ENCODE measurements at places on chromosomes 16 and 17. TPM values are rescaled to one million over a fixed set of nuclear protein-coding genes. Genes with fewer than 3 reads are reported as not detected.

Gene KRT33B
- total RNA-seq, result not detected

Gene TLCD3B
- 1.4 TPM for total RNA-seq

Gene TEKT5
- total RNA-seq, result 0.64 TPM

Gene PTGES3L
- 1.5 TPM for total RNA-seq

Gene KRTAP3-2
- total RNA-seq, result not detected

Gene TEX14
- 0.21 TPM for total RNA-seq

Gene TBC1D3E
- total RNA-seq, result not detected

Gene DPEP2
- 1.0 TPM for total RNA-seq

Gene FOXL1
- 3.4 TPM for total RNA-seq

Gene CSH2
- not detected for total RNA-seq

Gene CDH3
- 3.2 TPM for total RNA-seq

Gene TMC5
- total RNA-seq, result 0.69 TPM

Gene MT1X
- 2.3 TPM for total RNA-seq

Gene TRPV2
- total RNA-seq, result 4.8 TPM

Gene TP53TG3F
- total RNA-seq, result not detected

Gene KCNJ12
- 0.56 TPM for total RNA-seq

Gene NPIPB9
- total RNA-seq, result 1.2 TPM

Gene SMIM36
- not detected for total RNA-seq

Gene P2RX5
- total RNA-seq, result 0.36 TPM

Gene SLC47A1
- total RNA-seq, result 6.8 TPM

Gene TAT
- total RNA-seq, result not detected

Gene IL17C
- total RNA-seq, result 0.26 TPM

Gene TERB1
- 0.10 TPM for total RNA-seq

Gene HES7
- total RNA-seq, result 3.3 TPM

Gene TBC1D3K
- total RNA-seq, result not detected

Gene SLC6A2
- not detected for total RNA-seq

Gene PLD6
- 0.21 TPM for total RNA-seq

Gene FBXW10
- not detected for total RNA-seq

Gene ABCA9
- total RNA-seq, result 0.23 TPM

Gene GPR142
- 0.18 TPM for total RNA-seq

Gene CA7
- total RNA-seq, result not detected

Gene CEP112
- total RNA-seq, result 26.3 TPM

Gene ADORA2B
- total RNA-seq, result 5.2 TPM

Gene NUDT16L1
- 43.1 TPM for total RNA-seq

Gene SLC16A13
- total RNA-seq, result 25.8 TPM

Gene CPHXL2
- not detected for total RNA-seq

Gene LRRC46
- total RNA-seq, result 1.0 TPM

Gene FOXJ1
- total RNA-seq, result 2.1 TPM

Gene CLEC10A
- 30.4 TPM for total RNA-seq

Gene BCAR1
- total RNA-seq, result 182 TPM

Gene BFAR
- total RNA-seq, result 80.7 TPM

Gene KRT27
- not detected for total RNA-seq

Data from endothelial cell (in vitro differentiated cells).